ENCODE measurements at places on chromosomes 6 and 20.
A peak's percentile ranks its signal among the peaks of the same experiment; 100 is the strongest.

GRCh38 chr20:58984691-58985090 is 3.6 kb downstream of the NELFCD start:
- no peak for DNase-seq

- DNase-seq = peak; percentile 31
These were observed 108.9 kb downstream of the VEGFA start for GRCh38 chr6:43878823-43879495.

DNA sequence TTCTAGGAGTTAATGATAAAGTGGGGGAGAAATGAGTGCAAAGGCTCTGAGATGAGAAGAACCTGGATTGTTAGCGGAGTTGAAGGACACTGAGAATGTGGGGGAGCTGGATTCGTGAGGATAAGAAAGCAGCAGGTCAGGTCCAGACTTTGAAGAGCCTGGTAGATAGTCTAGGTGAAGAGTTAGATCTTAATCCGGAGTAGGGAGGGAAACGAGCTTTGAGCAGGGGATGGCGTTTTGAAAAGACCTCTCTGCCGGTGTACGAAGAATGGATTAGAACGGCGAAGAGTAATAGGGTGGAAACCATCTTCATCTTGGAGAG is 487 bp upstream of the PHF20 start:
- no peak for DNase-seq

- no peak for DNase-seq
These were observed 188.4 kb upstream of the SULF2 start for GRCh38 chr20:47973519-47974233.

DNA sequence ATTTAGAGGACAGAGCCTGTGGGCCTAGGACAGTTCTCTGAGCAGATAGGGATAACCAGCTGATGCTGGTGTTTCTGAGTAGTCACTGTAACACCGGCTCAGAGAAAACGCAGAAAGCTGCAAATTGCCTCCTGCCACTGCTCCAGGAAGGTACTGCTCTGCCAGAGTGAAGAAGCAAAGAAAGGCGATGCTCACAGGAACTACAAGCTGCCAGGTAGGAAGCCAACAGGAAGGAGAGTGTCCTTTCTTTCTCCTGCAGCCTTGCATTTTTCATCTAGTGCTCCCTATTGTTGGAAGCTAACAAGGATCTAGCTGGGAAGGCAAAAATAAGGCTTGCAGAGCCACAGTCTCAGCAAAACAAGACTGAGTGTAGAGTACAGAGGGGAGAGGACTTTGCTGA is 70.7 kb upstream of the RAB32 start:
- DNase-seq = no peak

DNA sequence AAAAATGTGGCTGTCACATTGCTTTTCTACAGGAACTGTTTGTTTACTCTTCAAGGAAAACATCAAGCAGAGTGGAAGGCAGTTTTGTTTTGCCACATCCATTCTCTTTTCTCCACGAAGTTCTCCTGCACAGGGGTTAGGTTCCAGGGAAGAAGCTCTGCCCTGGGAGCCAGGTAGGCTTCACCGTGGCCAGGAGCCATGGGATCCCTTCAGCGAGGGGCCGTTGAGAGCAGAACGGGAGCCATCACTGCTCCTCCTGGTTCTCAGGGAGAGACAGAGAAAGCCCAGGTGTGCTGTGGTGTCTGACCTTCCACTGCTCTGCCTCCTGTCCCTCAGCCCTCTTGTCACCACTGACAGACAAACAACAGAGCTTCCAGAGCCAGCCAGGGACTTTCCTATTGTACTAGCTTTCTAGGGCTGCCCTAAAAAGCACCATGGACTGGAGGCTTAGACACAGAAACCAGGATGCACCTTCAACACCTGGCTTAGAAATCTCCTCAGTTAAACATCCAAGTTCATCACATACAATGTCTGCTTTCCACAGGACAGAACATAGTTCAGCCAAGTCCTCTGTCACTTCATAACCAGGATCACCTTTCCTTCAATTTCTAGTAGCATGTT is 75.6 kb upstream of the SLC22A23 start:
- no peak for DNase-seq

- DNase-seq = no peak
These were observed 910 bp upstream of the ADTRP start for GRCh38 chr6:11779329-11780096.

DNA sequence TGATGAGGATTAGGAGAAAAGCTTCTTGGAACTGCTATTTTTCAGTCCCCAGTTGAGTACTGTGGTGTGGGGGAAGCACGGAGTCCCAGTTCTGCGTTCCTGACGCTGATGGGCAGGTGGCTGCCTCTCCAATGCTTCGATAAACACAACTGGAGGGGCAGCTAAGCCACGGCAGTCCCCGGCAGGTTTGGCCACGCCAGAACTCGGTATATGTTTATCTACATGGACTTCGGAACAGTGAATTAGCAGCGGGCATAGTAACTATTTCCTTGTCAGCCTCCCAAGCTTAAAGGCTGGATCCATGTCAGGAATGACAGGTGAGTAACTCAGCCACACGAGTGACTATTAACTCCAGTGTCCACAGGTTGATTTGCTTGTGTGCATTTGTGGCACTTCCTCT is 354.4 kb downstream of the ZFAND3 start:
- no peak for DNase-seq

DNA sequence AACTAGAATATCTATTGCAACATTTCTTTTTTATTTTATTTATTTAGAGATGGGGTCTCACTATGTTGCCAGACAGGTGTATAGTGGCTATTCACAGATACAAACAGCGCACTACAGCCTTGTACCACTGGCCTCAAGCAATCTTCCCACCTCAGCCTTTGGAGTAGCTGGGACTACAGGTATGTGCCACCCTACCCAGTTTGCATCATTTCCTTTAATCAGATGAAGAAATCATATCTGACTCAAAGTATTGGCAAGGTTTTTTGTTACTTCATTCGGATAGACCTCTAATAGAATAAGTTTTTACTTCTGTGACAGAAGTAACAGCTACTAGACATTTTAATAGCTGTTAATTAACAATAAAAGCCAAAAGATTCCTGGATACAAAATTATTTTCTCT is 153.9 kb downstream of the CDK19 start:
- no peak for DNase-seq

GRCh38 chr6:35149891-35150566 is 8.9 kb upstream of the TCP11 start:
- DNase-seq = no peak

DNA sequence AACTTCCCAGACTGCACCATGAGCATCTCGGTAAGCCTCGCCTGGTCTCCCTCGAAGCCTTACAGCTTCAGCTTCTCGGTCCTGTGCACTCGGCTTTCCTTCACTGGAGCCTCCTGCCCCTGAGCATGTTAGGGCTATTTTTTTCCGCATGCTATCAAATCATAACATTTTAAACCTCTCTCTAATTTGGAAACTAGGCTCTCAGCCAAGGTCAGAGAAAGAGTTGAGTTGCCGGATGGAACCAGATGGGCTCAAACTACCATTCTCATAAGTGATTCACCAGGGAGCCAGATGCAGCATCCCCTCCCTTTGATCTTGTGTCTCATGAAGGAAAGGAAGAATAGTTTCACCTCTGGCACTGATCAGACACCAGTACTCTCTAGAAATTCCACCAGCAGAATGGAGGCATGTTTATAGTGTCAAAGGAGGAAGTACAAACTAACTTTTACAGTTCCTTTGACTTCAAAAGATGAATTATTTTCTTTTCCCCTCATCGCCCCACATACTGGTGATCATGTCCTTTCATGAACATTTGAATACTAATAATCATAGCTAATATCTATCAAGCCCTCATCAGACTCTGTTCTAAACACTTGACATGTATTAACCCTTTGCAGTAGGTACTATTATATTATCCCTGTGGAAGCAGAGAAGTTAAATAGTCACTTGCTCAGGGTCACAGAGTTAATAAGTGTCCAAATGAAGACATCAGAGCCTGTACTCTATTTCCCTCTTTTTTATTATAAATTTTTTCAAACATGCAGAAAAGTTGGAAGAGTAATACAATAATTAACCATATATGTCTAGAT is 46.7 kb downstream of the MAP1LC3A start:
- DNase-seq = no peak

GRCh38 chr6:129094147-129094546 is 211.2 kb downstream of the LAMA2 start:
- no peak for DNase-seq

- DNase-seq = no peak
These were observed 229.3 kb downstream of the SYNDIG1 start for GRCh38 chr20:24698706-24699206.

GRCh38 chr6:84976526-84977362 is 212.3 kb upstream of the TBX18 start:
- no peak for DNase-seq

- DNase-seq = no peak
These were observed 178.6 kb upstream of the RAB32 start for GRCh38 chr6:146364816-146365594.

- no peak for DNase-seq
These were observed 234.5 kb downstream of the BMP7 start for GRCh38 chr20:57031867-57032355.

- DNase-seq = no peak
These were observed 597.1 kb downstream of the KIF16B start for GRCh38 chr20:15976047-15976736.

DNA sequence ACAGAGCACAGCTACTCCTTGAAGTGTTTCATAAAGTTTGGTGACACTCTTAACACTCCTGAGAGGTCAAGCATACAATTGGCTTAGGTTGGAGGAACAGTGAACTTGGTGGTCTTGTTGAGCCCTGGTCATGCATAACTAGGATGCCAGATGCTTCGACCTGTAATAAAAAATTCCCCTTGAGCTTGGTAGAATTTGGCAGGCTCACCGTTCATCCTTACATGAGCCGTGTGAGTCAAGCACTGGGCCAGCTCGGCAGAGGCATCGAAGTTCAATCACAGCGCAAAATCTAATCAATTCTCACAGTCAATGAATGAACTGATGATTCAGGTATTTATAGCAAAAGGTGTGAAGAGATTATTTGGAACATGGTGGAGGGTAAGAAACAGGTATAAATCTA is 33.7 kb downstream of the CYP24A1 start:
- no peak for DNase-seq

DNA sequence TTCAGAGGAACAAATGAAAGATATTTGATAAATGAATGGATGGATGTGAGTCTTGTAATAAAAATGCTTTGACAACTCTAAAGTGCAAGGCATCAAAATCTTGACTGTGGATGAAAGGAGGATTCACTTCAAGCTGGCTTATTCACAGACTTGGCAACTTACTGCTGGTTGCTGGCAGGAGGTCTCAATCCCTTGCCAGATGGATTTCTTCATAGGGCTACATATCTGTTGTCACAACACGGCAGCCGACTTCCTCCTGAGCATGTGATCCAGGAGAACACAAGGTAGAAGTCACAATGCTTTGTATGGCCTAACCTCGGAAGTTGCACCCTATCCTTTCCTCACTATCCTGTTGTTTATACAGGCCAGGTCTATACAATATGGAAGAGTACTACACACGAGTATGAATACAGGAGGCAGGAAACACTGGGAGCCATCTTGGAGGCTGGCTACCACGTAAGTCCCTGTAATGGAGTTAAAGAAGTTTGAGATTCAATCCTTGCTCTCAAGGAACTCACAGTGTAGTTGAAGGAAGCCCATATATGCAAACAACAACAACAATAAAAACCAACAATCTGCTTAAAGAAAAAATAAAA is 97.9 kb downstream of the ID4 start:
- DNase-seq = no peak

DNA sequence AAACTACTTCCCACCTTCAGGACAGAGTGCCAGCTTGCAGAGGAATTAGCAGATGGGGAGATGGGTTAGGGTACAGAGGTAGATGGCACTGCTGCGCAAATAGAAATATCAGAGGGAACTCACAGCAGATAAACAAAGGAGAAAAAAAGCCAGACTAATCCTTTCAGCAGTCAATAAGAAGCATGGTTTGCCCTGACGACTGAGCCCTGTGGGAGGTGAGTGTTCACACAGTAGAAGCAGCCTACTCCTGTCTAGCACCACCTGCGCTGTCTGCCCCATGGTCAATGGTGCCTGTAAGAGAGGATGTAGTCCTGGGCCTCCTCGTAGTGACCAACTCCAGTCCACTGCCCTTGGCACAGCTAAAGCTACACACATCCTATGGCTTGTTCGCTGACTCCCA is 174.1 kb downstream of the IBTK start:
- DNase-seq = no peak

DNA sequence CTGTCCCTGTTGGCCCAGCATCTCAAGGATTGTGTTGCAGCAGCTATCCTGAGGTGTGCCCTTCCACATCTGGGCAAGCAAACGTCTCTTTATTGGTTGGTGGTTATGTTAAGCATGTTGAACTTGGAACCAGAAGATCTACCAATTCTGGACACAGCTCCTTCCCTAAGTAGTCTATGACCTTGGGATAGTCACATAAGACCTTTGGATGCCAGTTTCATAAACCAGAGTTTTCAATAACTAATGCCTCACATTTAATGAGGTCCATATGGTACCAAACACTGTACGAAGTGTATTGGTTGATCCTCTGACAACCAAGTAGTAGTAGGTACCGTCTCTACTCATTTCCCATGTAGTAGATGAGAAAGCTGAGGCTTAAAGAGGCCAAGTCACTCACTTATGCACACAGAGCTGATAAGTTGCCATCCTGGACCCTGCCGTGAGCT is 3.7 kb downstream of the CYP24A1 start:
- DNase-seq = no peak

- no peak for DNase-seq
These were observed 251.8 kb upstream of the PRND start for GRCh38 chr20:4469910-4470309.

DNA sequence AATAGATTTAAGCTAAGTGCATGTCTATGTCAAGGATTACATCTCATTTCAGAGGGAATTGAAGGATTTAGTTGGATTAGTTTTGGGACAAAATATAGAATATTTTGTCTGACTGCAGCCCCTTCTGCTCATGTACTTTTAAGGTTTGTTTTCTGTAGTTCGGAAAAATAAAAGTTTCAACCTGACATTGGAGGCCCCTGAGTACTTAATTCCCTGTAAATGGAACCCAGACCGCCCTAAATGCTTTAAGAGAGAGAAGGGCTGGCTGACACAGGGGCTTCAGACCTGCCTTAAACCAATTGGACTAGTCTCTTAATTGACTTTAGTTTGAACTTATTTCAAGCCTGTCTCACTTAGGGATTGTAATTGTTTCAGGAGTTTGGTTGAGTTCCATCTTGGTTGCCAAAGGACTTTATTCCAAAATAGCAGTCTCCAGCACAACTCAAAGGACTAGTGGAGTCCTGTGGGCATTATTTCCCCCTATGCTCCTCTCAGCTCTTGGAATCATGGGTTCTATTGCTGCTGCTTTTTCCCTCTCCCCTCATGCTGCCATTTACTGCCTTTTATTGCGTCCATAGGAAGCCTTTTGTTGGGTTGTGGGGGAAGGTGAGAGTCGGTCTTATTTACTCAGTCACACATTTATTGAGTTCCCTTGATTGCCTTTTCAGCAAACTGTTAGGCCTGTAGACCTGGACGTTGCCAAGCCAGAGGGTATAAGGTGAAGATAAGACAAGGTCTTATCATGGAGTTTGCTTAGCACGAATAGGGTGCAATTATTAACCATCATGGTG is 14.5 kb downstream of the BRD2 start:
- no peak for DNase-seq

DNA sequence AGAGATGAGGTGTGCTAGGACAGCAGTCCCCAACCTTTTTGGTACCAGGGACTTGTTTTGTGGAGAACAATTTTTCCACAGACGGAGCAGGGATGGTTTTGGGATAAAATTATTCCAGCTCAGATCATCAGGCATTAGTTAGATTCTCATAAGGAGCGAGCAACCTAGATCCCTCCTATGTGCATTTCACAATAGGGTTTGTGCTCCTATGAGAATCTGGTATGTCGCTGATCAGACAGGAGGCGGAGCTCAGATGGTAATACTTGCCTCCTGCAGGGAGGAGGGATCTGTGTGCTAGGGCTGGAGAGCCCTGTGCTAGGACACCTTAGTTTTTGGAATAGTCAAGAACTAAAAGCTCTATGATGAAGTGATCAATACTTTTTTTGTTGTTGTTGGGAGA is 2.5 kb downstream of the SMIM13 start:
- DNase-seq = no peak

Measured in NCI-H1092 (cell line).